ENCODE measurements at places on chromosomes 5 and 9.

GRCh38 chr9:35863583-35863982, 6.6 kb downstream of the OR13J1 start:
- no peak for DNase-seq

GRCh38 chr5:94130077-94130476, 388.7 kb upstream of the POU5F2 start:
- DNase-seq, result no peak

DNA sequence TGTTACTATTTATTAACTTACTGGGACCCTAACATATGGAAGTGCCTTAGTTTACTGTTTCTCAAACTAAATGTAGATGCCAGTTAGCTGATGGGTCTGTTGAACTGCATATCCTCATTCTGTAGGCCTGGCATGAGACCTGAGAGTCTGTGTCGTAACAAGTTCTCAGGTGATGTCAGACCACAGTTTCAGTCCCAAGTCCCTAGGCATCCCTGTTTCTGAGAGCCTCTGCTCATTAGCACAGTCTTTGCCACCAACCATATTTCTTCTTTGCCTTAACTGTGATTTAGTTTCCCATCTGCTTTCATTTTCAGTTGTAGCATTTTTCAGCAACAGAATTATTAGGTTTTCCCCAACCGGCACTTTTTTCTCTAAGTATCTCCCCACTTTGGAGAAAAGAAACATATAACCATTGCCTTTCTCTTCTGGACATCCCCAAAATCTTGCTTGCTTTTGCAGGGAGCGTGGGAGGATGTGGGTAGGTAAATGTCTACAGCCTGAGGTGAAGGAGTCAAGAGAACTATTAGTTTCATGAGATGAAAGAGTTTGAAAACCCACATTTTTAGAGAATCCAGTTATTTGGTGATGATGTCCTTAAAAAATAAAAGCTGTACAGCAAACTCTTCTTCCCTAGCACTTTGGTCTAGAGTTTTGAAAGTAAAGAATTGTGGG, 74.6 kb downstream of the NUDT12 start:
- DNase-seq, result no peak

DNA sequence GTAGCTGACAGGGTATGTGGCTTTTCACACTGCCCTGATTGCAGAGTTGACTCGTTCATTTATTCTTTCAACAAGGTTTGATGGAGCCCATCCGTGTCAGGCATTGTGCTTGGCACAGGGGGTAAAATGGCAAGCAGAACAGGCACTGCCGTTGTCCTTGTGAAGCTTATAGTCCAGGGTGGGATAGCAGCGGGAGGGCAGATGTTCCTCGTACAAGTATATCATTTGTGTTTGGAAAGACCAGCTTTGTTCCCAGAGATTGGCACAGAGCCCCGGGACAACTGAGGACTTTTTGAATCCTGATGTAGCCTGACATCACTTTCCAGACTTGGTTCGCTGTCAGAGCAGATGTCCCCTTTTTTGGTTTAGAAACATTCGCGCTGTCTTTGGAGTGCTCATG, 50.9 kb downstream of the MVB12B start:
- no peak for DNase-seq

DNA sequence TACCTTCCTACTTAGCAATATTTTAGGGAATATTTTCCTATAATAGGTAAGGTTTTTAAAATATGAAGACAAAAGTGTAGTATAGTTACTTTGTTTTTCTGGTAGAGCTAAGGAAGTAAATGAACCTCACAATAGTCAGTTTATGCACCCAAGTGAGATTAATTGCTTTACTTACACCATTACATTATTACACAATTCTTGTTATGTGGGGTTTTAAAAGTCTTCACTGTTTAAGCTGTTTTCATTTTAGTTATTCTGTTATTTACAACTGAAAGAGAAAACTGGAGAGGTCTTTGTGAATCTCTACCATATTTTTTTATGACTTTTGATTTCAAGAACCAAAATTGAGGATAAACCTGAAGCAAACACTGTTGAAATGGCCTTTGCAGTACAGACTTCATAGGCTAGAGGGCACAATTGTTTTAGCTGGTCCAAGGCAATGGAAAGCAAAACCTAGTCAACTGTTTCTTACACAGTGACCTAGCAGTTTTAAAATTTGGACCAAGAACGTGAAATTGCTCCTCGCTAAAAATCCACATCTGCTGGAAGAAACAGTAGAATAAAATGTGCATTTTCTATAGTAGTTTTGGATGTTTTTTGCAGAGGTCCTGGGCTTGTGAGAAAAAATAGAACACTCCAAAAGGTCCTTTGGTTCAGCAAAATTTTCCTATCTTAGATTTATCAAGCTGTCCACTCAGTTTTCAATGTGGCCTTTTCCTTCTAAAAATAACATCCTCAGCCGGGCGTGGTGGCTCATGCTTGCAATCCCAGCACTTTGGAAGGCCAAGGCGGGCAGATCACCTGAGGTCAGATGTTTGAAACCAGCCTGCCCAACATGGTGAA, 66.4 kb upstream of the FER start:
- peak; percentile 57 for DNase-seq

- DNase-seq, result no peak
These were observed 9.8 kb downstream of the TMEM245 start for GRCh38 chr9:109109967-109110328.
